A549 treated with Hydrocortisone at 1 μM for 4 hours (cell line): ENCODE measurements at places on chromosomes 6 and 20. TPM values are rescaled to one million over a fixed set of nuclear protein-coding genes. Genes with fewer than 3 reads are reported as not detected.

RNF39 gene
- total RNA-seq, result 0.05 to 0.06 TPM (median 0.05 TPM) in 3 of 5 replicates, not detected in the others

TAGAP gene
- not detected in 5 replicates for total RNA-seq

C20orf202 gene
- total RNA-seq, result 0.07 TPM in 1 of 5 replicates, not detected in the others

EPPIN gene
- not detected in 5 replicates for total RNA-seq

NINL gene
- 11.4 to 15.4 TPM (median 14.7 TPM) in 5 replicates for total RNA-seq

WRNIP1 gene
- total RNA-seq, result 34.2 to 36.0 TPM (median 34.8 TPM) in 5 replicates

MDFI gene
- 0.56 to 0.85 TPM (median 0.67 TPM) in 5 replicates for total RNA-seq

C4B gene
- 0.35 to 0.93 TPM (median 0.67 TPM) in 5 replicates for total RNA-seq

ESR1 gene
- not detected in 5 replicates for total RNA-seq

NRSN1 gene
- not detected in 5 replicates for total RNA-seq

RBBP8NL gene
- 0.62 to 1.3 TPM (median 0.98 TPM) in 5 replicates for total RNA-seq
